ENCODE measurements at places on chromosomes 7 and 10.
A peak's percentile ranks its signal among the peaks of the same experiment; 100 is the strongest.

- peak; percentile 29 for DNase-seq
Measured at GRCh38 chr10:121753726-121754476, 155.7 kb upstream of the FGFR2 start.

GRCh38 chr10:24849501-24850299 lies 102.7 kb downstream of the PRTFDC1 start:
- no peak for DNase-seq

- DNase-seq: no peak
Measured at GRCh38 chr7:158313931-158314330, 273.7 kb downstream of the PTPRN2 start.

GRCh38 chr10:87829986-87830729 lies 12.1 kb upstream of the ATAD1 start:
- DNase-seq: no peak

DNA sequence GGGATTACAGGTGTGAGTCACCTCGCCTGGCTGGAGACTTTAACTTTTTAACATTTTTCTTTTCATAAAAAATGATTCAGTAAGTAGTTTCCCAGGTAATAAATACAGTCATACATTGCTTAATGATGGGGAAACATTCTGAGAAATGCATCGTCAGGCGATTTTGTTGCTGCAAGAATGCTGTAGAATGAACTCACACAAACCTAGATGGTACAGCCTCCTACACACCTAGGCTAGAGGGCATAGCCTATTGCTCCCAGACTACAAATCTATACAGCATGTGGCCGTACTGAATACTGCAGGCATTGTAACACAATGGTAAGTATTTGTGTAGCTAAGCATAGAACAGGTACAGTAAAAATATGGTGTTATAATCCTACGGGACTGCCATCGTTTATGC lies 108.5 kb upstream of the SFMBT2 start:
- no peak for DNase-seq

- DNase-seq: no peak
Measured at GRCh38 chr10:19947656-19948055, 131.4 kb downstream of the PLXDC2 start.

DNA sequence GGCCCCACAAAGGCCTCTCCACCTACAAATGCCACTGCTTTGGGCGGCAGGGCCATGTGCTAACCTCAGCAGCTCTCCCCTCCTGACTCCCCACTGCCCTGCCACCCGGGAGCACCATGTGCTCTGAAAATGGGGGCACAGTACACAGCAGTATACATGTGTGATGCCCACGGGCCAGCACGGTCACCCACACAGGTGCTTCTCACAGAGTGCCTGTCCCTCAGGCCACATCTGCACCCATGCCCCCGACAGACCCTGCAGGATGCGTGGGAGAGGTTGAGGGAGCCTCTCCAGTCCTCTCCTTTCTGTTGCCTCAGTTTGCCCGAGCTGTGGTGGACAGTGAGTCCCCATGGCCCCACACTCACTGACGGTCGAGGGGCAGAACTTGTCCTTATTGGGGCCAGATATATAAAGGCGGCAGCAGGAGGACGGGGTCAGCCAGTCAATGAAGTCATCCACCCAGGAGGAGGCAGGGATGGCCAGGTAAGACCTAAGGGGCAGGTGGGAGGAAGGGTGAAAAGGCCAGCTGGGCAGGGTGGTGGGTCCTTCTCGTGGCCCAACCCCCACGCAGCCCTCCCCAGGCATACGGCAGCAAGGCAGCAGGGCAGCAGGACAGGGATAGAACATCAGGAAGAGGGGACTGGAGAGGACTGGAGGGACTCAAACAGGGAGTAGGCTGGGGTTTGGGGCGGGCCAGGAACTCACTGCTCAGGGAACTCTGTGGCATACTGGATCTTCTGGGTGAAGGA lies 19.6 kb downstream of the NPC1L1 start:
- no peak for DNase-seq
